ENCODE measurements at places on chromosomes 3 and 15.

DNA sequence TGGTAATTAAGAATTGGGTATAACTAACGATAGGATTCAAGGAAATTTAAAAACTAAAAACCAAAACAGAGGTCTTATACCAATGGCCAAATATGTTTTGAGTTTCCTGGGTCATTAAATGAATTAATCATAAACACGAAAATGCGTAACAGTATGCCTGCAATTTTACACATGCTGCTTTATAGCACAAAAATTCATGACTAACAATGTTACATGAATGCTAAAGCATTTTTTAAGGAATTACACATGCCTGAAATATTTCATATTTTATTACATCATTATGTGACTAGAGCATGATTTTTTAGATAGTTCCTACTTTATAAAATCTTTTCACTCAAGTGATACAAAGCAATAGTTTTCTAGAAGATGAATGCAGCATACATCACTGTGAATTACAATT is 74.7 kb downstream of the ZNF148 start:
- DNase-seq, result peak; percentile 64

DNA sequence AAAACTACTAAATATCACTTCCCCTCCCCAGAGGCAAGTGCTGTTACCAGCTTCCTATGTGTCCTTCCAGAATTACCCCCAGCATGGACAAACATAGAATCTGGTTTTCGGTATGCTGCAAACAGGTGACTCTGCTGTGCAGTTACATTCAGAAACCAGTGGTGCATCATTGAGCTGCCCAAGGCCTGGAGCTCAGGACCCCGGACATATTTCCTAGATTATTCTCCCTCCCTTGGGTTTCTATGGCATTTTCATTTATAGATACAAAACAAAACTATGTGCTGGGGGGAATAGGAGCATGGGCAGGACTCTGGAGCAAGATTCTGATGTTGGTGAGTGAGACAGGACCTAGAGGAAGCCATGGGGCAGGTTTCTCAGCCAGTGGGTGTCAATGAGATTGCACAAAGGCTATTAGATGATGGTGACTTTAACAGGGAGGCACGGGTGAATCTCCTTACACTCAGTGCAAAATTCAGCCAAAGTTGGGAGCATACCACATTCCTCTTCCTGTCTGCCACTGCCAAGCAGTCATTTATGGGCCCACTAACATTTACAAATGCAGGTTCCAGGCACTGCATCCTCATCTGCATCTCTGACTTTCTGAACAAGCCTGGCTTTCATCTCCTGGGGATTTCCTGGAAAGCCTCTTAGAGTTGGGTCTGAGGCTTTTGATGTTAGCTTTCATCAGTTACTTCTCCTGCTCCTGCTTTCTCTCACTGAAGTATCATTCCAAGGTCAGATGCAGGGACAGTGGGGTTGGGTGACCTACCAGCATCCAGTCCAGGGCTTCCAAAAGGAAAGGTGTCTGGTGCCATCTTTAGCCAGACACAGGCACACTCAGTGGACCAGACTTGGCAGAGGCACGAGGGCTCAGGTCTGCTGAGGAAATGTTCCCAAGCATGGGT is 44.5 kb downstream of the CMTM7 start:
- no peak for DNase-seq

- no peak for DNase-seq
Observed at GRCh38 chr15:65641768-65642475, 20.2 kb downstream of the SLC24A1 start.

GRCh38 chr15:42315521-42315920 is 42.3 kb upstream of the TMEM87A start:
- DNase-seq, result peak; percentile 5

GRCh38 chr15:44836094-44836493 is 99.8 kb downstream of the TRIM69 start:
- DNase-seq, result no peak

DNA sequence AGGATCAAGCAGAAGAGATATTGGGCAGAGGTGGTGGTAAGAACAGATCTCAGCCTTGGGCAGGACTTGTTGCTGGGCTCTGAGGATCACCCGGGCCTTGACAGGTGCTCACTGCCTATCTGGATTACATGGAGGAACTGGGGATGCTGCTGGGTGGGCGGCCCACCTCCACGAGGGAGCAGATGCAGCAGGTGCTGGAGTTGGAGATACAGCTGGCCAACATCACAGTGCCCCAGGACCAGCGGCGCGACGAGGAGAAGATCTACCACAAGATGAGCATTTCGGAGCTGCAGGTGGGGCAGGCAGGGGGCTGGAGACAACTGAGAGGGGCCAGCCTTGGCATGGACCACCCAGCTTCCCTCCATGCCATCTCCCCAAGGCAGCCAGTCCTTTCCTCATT is 7.9 kb downstream of the ECE2 start:
- DNase-seq, result no peak

DNA sequence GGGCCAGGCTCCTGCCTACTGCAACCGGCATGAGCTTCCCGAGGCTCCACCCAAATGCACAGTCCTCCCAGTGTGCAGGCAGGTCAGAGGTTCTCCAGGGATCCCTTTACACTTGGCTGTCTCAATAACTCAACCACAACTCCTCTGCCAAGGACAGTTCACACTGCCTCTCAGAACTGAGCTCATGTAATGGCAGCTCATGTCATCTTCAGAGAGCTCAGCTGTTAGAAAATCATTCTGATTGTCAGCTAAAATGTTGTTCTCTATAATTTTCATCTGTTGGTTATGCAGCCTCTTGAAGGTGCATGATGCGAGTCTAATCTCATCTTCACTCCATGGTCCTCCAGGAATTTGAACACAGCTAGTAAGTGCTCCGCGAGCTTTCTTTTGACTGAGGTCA is 76.7 kb downstream of the SST start:
- no peak for DNase-seq

- no peak for DNase-seq
Observed at GRCh38 chr3:21790466-21790865, 39.5 kb upstream of the ZNF385D start.

- no peak for DNase-seq
Observed at GRCh38 chr15:49721621-49722020, 100.8 kb downstream of the DTWD1 start.

DNA sequence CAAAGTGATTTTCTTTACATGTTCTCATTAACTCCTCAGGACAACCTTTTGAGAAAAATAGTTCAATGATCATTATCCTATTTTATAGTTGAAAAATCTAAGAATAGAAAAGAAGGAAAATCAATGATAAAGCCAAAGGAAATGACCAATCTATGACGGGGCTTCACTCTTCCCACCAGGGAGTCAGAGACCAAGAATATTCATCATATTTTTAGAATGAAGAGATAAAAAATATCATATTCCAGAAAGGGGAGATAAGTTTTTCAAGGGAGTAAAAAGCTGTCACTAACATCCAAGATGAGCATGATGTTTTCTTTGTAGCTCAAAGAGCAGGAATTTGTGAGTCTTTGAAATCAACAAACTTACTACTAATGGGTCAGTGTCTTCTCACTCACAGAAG is 71.5 kb upstream of the LPP start:
- DNase-seq, result no peak

- DNase-seq, result no peak
Observed at GRCh38 chr3:159322322-159322939, 520.6 kb downstream of the MFSD1 start.

DNA sequence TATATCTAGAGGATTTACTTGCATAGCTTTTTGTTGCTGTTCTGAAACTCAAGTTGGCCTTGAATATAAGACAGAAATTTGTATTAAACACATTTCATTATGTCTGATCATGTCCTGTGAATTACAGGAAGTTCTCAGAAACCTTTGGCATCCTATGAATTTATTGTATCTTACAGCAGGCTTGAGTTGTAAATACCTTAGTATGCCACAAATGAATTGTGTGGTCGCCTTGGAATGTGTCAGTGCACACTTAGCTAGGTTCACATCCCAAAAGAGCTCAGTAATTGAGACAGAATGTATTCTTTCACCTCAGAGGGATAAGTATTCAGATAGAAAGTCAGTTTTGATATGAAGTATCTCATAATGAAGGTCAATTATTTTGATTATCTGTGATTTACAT is 83.4 kb downstream of the NEK11 start:
- DNase-seq, result peak; percentile 44

DNA sequence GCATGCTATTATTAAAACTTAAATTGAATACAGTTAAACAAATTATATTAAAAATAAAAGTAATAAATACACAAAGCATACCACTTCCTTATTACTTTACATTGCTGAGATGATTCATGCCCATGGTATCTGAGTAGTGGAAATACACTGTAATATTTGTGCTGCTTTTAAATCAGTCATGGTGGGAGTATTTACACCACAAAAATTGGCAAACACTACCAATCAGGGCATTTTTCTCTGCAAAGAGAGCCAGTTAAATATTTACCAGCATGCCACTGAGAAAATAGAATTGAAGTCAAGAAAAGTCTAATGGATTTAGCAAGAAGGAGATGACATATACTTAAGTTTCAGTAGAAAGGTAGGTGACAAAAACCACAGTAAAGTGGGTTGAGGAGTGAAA is 19.6 kb downstream of the PPARG start:
- DNase-seq, result peak; percentile 64

- no peak for DNase-seq
Observed at GRCh38 chr3:141087076-141087777, 36.1 kb downstream of the SPSB4 start.

DNA sequence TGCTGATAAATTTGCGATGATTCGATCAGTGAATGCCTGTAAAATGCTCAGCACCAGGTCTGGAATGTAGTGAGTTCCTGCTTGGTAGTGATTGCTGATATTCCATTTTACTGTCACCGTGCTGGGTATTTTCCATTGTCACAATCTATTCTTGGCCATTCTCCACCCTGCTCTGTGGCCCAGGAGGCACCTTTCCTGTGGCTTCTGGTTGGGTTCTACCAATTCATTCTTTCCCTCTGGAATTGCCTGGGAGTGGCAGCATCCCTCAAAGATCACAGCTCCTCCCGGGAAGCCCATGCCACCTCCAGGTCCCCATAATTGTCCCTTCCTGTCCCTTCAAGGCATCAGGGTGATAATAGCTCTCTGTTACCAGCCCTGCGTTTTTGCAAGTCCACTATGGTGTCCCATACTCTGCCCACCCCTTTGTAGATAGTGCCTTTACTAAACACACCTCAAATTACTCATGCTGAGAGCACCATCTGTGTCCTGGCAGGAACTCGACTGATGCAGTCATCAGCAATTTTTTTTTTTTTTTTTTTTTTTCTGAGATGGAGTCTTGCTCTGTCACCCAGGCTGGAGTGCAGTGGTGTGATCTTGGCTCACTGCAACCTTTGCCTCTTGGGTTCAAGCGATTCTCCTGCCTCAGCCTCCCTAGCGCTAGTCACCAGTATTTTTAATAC is 177.8 kb upstream of the PROK2 start:
- DNase-seq, result no peak

DNA sequence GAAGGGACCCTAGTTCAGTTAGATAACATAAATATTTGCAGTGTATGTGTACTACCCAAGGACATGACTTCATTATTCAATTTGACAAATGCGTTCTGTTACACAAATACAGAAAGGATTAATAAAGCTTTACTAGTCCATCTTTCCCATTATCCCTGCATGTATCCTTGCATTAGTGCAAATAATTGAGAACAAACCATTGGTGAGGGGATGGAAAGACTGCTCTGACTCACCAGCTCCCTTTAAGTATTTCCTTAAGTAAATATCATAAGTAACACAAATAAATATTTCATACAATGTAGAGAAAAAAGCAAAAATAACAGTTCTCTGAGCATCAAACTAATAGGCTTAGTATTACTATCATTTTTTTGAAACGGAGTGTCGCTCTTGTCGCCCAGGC is 1.9 kb upstream of the GPD1L start:
- DNase-seq, result no peak

DNA sequence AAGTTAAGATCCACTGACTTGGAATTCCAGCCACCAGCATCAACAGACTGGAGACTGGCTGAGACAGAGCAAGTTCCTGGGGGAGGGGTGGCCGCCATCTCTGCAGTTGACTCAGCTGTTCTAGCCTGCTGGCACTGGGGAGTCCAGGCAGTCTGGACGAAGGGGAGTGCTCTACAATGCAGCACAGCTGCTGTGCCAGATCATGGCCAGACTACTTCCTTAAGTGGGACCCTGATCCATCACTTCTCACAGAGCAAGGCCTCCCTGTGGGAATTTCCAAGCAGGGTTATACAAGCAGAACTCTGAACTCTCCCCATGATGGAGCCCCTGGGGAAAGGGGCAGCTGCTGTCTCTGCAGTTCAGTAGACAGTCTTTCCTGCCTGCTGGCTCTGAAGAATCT is 35.2 kb downstream of the PYGO1 start:
- no peak for DNase-seq

DNA sequence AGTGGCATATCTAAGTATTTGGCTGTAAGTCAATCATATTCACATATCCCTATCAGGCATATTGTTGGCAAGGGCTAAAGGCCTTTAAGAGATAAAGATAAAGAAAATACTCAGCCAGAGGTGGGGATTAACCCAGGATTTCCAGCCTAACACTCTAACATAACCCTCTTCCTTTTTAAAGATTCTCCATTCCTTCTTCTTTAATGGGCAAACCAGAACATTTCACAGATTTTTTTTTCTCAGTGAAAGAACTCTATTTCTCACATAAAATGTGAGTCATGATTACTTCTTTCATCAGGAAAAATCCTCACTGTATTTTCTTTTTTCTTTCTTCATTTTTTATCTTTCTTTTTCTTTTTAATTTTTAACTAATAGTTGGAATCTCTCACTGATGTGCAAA is 200.4 kb downstream of the NR1D2 start:
- no peak for DNase-seq

DNA sequence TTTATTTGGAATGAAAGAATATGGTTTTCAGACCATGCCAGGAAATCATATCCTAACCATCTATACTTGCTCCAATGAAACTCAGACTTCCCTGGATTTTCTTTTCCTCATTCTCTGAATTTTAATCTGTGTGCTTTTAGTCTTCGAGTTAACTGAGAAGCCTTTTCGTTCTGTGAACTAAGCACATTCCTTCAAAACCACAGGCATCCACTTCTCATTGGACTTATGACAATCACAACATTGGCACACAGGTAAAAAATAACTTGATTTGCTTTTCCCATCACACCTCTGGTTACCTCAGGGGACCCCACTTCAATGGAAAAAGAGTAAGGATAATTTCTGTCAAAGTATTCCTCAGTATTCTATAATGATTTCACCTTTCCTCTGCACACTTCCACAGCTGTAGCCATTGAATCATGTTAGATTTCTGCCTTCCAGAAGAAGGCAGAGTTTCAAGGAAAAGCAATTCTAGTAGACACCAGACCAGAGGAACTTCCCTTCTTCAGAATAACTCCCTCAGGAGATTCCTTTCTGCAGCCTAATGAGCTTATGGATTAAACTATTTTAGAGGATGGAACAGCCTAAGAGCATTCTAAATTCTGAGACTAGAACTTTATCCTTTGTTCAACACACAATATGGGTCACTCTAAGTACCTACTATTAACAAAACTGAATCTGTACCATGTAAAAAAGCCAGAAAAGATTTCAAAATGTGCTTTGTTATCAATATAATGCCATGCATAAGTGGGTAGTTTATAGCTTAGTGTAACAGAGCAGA is 15.9 kb downstream of the COMMD2 start:
- peak; percentile 24 for DNase-seq

DNA sequence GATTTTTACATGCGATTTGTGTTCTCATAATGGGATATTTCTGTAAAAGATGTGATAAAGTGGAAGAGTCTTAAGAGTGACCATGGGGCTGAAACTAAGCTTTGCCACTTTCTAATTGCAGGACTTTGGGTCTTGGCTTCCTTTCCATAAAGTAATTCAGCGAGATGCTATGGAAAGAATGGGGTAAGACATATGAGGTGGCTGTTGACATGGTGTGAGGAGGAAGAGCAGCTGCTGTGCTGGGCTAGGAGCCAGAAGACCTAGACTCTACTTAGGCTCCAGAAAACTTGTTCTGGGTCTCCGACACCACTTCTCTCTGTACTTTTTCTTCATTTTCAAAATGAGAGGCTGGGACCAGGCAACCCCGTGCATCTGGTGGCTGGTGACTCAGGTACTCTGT is 654.5 kb upstream of the CFAP20DC start:
- no peak for DNase-seq

All from GM04503 (cell line).